ENCODE measurements at places on chromosomes 12 and 14. TPM values are rescaled to one million over a fixed set of nuclear protein-coding genes. Genes with fewer than 3 reads are reported as not detected.

Gene LBHD2
- not detected for total RNA-seq

Gene PTHLH
- 0.35 TPM for total RNA-seq

Gene CEBPE
- total RNA-seq = 0.79 TPM

GRCh38 chr12:52515927-52516831 is 4.0 kb downstream of the KRT5 start:
- H3K4me1 ChIP-seq = no peaks in the 10 kb centered on the region
- DNase-seq = peak; percentile 14
- H3K27me3 ChIP-seq = peaks cover 18% of the 10 kb centered on the region
- no peak overlapping the region for H3K27ac ChIP-seq
- H3K36me3 ChIP-seq = no peaks in the 10 kb centered on the region

All from activated CD8-positive, alpha-beta memory T cell treated with anti-CD3 and anti-CD28 coated beads, Interleukin-2, amount 10 ng/mL, durations not matched to agents 7 days and 5 days (primary cell).